Peyer's patch (tissue), 4 donors: ENCODE measurements at places on chromosomes 3 and 15. TPM values are rescaled to one million over a fixed set of nuclear protein-coding genes. Genes with fewer than 3 reads are reported as not detected.
A peak's percentile ranks its signal among the peaks of the same experiment; 100 is the strongest.

DNA sequence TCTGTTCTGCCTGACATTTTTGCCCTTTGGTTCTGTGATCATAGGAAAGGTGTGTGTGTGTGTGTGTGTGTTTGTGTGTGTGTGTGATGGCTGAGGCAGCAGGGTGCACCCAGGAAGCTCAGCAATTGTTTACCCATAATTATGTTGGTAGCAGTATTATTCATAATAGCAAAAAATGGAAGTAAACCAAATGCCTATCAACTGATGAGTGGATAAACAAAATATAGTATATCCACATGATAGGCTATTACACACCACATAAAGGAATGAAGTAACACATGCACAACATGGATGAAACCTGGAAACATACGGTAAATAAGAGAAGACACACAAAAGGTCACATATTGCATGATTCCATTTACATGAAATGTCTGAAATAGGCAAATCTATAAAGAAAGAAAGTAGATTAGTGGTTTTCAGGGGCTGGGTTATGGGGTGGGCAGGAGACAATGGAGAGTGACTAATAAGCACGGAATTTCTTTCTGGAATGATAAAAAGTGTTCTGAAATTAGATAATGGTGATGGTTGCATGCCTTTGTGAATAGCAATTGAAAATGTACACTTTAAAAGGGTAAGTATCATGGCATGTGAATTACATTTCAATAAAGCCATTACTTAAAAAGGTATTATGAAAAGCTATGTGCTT is 167.2 kb downstream of the POLR2M start:
- H3K36me3 ChIP-seq = no peaks in the 10 kb centered on the region
- H3K27me3 ChIP-seq = no peaks in the 10 kb centered on the region
- H3K4me1 ChIP-seq = no peaks in the 10 kb centered on the region
- no peak for DNase-seq

DNA sequence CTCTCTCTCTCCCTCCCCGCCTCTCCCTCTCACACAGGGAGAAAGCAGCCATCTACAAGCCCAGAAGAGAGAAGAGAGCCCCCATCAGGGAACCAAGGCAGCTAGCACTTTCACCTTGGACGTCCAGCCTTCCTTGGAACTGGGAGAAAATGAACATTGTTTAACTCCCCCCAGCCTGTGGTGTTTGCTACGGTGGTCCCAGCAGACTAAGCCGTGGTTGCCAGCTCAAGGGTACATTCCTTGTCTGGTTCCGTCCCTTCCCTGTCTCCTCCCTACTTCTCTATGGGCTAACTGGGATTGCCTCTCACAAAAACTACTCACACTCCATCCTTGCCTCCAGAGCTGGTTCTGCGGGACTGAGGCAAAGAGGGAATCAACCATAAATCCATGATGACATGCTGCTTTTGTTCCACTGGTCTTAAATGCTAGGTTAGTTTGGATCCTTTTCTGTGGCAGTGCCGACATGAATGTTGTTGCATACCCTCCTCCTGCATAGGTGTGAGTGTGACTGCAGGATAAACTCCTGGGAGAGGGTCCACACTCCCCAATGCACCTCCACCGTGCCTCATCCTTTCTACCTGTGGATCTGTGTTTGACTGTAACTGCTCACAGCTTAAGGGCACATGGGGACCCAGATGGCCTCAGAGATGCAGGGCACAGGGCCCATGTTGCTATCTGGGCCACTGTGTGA is 12.0 kb downstream of the C3orf22 start:
- H3K4me3 ChIP-seq = no peak overlapping the region
- no peaks in the 10 kb centered on the region for H3K4me1 ChIP-seq
- no peak for DNase-seq
- no peaks in the 10 kb centered on the region for H3K36me3 ChIP-seq

DNA sequence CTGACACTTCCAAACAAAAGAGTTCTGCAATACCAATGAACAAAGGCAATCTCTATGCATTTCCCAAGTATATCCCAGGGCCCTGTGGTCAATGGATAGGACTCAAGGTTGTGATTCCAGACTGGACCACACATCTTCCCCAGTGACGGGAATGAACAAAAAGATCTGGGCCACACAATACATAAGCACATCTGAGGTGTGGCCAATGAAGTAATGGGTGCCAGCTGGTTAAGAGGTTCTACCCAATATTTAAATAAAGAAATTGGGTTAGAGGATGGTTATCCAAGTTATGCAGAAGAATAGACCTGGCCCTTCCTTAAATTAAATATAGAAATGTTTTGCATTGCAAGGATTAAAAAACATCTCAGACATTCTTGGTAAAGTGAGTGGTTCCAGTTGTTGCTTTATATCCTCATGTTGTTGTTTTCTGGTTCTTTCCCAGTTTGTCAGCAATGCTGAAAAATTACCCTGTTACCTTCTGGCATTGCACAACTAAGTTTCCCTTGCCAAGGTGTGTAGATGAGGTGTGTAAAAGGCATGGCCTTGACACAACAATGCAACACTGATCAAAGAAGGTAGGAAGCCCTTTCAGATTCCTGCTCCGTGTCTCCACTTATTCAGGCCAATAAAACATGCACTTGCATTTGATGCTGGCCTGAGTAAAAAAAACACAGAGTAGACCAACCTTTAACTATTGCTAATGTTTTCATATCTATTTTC is 86.5 kb downstream of the PRICKLE2 start:
- H3K36me3 ChIP-seq = no peaks in the 10 kb centered on the region
- DNase-seq = no peak
- H3K27me3 ChIP-seq = no peaks in the 10 kb centered on the region
- H3K4me3 ChIP-seq = no peak overlapping the region

DNA sequence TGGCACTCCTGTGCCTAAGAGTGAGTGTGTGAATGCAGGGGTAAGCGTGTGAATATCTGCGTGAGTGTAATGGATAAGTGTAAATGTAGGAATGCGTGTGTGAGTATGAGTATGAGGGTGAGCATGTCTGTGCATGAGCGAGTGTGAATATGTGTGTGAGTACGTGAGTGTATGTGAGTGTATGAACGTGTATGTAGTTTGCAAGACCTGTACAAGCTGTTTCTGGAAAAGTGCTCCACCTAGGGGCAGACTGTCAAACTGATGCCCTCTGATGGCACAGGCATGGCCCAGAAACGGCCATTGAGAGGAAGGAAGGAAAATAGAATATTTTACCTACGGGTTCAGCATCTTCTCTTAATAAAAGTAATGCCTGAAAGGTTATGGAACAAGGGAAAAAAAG is 24.4 kb upstream of the FRMD4B start:
- DNase-seq = peak; percentile 57
- no peaks in the 10 kb centered on the region for H3K27me3 ChIP-seq
- no peak overlapping the region for H3K27ac ChIP-seq
- H3K4me1 ChIP-seq = no peaks in the 10 kb centered on the region
- no peak overlapping the region for H3K4me3 ChIP-seq

Gene RSRC1
- 34.2 TPM for total RNA-seq

- no peaks in the 10 kb centered on the region for H3K36me3 ChIP-seq
- H3K4me3 ChIP-seq = no peak overlapping the region
- H3K27me3 ChIP-seq = no peaks in the 10 kb centered on the region
- H3K27ac ChIP-seq = no peak overlapping the region
- DNase-seq = no peak
These were observed 215.2 kb upstream of the ROBO2 start for GRCh38 chr3:76824658-76825240.

Gene NOX5
- total RNA-seq = not detected

GRCh38 chr3:25594007-25594502 is 70.7 kb downstream of the TOP2B start:
- no peak overlapping the region for H3K4me3 ChIP-seq
- no peak overlapping the region for H3K27ac ChIP-seq
- H3K27me3 ChIP-seq = no peaks in the 10 kb centered on the region

DNA sequence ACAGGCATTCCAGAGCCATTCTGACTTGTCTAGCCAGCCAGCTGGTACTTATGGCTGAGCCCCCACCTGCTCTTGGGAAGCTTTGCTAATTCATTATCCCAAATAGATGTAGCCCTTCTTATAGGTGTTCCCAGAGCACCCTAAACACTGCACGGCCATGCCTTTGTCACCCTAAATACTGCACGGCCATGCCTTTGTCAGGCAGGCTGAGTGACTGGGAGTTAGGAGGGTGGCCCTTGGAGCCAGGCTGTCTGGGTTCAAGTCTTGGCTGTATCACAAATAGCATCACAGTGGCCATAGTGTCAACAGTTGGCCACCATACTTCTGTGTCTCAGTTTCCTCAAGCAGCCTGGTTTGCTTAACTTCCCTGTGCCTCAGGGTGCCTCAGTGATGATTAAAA is 292.3 kb downstream of the ADAMTS17 start:
- H3K4me3 ChIP-seq = no peak overlapping the region
- no peaks in the 10 kb centered on the region for H3K36me3 ChIP-seq
- H3K27ac ChIP-seq = no peak overlapping the region
- no peaks in the 10 kb centered on the region for H3K27me3 ChIP-seq
- no peaks in the 10 kb centered on the region for H3K4me1 ChIP-seq

DNA sequence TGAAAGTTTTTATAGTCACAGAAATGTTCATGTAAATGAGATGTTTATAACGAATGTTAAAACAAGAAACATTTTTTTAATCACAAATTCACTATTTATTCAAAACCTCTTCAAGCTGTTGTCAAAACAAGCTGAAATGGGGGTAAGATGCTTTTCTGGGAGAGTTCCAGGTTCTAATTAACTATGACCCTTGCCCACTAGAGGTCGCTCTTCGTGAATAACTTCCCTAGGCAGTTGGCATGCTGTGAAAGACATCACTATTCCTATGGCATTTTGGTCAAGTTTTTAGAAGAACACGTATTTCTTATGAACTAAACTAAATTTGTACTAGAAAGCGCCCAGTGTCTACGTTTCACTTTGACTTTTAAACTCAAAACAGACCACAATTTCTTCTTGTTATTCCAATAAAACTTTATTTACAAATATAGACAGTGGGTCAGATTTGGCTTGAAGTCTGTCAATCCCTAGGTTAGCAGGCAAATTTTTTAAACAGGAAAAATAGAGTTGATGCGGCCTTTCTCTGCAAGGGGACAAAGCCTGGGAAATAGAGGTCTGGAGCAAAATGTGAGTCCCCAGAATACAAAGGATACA is 62.8 kb upstream of the CMTM8 start:
- DNase-seq = no peak
- no peak overlapping the region for H3K4me3 ChIP-seq
- H3K27ac ChIP-seq = no peak overlapping the region

DNA sequence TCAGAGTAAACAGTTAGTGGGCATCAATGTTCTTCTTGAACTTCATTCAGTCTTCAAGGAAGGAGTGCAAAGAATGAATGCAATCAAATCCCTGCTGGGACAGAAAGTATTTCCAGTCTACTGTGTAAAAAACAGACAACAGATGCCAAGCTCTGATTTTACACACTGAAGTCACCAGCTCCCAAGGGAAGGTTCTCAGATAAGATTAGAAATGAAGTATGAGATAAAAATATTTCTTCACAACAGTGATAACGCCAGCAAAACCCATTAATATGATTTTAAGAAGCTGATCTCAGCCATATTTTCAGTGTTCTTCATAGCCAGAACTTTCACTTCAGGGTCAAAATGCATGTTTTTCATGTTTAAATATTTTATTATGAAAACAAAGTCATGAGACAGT is 265.6 kb downstream of the CTNNB1 start:
- DNase-seq = no peak
- H3K4me3 ChIP-seq = no peak overlapping the region
- H3K27me3 ChIP-seq = no peaks in the 10 kb centered on the region
- H3K27ac ChIP-seq = no peak overlapping the region
- H3K4me1 ChIP-seq = no peaks in the 10 kb centered on the region

DNA sequence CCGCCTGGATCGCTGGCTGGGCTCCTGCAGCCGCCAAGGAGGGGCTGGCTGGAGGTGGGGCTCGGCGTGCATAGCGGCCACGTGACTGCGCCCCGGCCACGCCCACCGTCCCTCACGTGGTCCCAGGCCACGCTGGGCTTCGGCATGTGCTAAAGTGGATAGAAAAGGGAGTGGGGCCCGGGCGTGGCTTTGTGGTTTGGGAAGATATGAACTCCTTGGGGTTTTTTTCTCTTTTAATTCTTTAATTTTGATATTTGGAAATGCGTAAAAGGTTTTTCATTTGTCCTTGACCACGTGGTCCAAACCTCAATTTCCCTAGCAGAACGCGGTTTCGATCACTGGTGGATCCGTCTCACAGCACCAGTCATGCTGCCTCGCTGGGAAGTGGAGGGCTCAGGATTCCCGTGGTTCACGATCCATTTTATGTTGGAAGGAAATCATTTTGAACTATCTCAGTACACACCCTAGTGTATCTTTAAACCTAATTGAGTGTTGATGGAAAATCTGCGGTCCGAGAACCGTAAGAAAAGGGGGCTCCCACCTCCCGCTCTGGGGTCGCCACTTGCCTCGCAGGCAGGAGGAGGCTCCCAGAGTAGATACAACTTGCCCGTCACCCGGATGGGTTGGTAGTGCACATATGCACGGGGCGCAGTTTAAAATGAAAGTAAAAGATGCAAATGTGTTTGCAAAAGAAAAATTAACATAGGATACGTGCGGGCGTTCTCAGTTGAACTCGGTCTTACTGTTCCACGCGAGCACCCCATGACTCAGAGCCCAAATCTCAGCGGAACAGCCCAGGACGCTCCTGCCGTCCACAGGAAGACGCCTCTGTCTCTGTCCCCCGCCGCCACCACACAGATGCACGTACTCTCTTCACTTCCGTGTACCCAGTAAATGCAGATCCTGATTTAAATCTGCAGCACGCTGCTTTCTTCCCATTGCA is 141.9 kb downstream of the PGPEP1L start:
- peak overlapping the region; percentile 48 for H3K27ac ChIP-seq
- peak; percentile 81 for DNase-seq
- no peaks in the 10 kb centered on the region for H3K4me1 ChIP-seq

- H3K4me3 ChIP-seq = no peak overlapping the region
- DNase-seq = no peak
- H3K27ac ChIP-seq = no peak overlapping the region
- no peaks in the 10 kb centered on the region for H3K27me3 ChIP-seq
- H3K36me3 ChIP-seq = no peaks in the 10 kb centered on the region
- peaks cover 5% of the 10 kb centered on the region for H3K4me1 ChIP-seq
These were observed 46.5 kb upstream of the LIMD1 start for GRCh38 chr3:45547764-45548680.

DNA sequence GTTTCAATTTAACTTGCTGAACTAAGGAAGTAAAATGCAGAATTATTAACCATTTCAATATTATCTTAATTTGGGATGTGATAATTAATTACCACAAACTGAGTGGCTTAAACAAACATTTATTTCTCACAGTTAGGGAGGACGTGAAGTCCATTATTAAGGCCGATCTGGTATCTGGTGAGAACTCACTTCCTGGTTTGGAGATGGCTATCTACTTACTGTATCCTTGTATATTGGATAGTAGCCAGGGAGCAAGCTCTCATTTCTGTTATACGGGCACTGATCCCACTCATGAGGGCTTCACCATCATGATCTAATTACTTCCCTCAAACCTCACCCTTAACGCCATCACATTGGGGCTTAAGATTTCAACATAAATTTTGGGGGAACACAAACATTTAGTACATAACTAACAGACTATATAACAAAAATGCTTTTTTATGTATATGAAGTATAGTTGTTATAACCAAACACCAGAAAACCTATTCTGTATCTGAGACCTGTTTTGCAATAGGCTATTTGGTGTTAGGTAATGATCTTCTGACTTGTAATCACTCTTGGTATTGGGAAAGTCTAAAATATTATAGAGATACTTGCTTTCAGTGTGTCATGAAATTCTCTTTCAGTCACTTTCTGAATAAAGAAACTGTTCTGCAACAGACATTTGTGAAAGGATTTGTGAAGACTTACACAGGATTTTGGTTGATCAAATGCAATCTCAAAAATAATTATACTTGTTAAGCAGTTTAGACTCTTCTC is 4.7 kb upstream of the KPNA4 start:
- no peaks in the 10 kb centered on the region for H3K4me1 ChIP-seq
- no peaks in the 10 kb centered on the region for H3K36me3 ChIP-seq
- H3K27me3 ChIP-seq = no peaks in the 10 kb centered on the region
- H3K27ac ChIP-seq = no peak overlapping the region
